ENCODE measurements at places on chromosomes 16 and 17.
A peak's percentile ranks its signal among the peaks of the same experiment; 100 is the strongest.

DNA sequence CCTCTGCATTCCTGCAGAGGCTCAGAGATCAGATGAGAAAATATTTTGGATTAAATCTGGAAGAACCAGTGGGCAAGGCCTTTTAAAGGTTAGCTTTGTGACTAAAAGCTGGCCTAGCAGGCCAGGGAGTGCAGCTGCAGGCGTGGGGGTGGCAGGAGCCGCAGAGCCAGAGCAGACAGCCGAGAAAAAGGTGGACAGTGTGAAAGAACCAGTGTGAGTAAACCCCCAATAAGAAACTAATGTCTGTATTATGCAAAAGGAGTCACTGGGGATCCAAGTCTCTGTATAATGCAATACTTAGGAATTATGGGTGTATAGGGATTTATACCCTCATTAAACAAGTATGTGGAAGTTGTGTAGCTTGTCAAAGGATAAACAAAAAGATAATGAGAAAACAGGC, 21.4 kb upstream of the SPACA3 start:
- no peak for DNase-seq

GRCh38 chr17:32870027-32870670, 6.8 kb downstream of the MYO1D start:
- no peak for DNase-seq

- DNase-seq: no peak
Measured at GRCh38 chr17:12256380-12256995, 235.8 kb downstream of the MAP2K4 start.

GRCh38 chr16:56763291-56763916, 33.5 kb downstream of the NUP93 start:
- DNase-seq: no peak

GRCh38 chr17:16428098-16428882, 12.9 kb downstream of the TRPV2 start:
- peak; percentile 54 for DNase-seq

All from CD4-positive, alpha-beta T cell (primary cell).